ENCODE measurements at places on chromosomes 5 and 9.

- DNase-seq = no peak
Measured at GRCh38 chr5:134439210-134439654, 27.6 kb upstream of the CDKN2AIPNL start.

DNA sequence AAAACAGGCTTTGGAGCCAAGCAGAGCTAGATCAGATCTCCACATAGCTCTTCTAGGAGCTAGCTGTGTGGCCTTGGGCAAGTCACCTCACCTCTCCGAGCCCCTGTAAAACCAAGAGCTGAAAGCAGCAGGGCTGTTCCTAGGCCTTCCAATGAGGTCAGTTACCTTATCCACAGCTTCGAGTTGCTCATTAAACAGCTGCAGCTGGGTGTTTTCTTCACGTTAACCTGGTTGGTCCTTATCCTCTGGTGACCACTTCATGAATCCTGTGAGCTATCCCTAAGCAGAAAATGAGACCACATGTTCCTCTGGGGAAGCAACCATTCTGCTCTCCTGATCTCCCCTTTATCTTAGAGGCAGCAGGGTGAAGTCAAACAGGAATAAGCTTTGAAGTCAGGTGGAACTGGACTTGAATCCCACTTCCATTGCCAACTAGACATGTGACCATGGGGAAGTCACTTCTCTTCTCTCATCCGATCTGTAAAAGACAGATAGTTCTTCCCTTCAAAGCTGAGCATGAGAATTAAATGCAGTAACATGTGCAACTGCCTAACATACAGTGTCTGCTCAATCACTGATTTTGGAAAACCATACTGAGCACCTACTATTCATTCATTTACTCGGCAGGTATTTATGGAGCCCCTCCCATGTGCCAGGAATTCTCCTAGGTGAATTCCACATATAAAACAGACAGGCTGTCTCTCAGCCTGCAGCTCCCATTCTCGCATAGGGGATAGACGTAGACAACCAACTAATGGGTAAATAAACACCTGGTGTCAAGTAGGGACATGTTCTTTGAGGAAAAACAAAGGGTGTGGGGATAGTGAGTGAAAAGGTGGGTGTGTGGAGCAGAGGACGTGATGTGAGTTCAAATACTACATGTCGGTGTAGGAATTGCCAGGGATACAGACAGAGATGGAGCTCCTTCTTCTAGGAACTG lies 111.7 kb upstream of the BOD1 start:
- no peak for DNase-seq

DNA sequence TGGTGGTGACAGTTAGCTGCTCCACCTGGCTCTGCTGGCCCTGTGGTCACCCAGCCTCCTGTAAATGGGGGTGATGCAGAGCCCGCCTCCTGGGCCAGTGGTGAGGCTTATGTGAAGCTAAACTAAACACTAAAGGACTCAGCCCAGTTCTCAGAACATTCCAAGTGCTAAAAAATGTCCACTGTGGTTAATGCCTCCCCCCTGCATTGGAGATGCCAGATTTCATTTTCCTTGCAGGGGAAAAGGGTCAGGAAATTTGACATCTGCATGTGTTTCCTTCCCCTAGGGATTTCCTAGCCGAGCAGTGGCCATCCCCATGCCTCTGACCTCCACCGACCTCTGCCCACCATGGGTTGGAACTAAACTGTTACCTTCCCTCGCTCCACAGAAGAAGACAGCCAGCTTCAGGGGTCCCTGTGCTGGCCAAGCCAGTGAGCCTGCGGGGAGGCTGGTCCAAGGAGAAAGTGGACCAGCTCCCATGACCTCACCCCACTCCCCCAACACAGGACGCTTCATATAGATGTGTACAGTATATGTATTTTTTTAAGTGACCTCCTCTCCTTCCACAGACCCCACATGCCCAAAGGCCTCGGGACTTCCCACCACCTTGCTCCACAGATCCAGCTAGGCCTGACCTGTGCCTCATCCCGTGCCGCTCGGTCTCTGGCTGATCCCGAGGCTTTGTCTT lies 13.0 kb downstream of the CD74 start:
- no peak for DNase-seq

- no peak for DNase-seq
Measured at GRCh38 chr9:123073441-123073840, 40.0 kb downstream of the GPR21 start.

DNA sequence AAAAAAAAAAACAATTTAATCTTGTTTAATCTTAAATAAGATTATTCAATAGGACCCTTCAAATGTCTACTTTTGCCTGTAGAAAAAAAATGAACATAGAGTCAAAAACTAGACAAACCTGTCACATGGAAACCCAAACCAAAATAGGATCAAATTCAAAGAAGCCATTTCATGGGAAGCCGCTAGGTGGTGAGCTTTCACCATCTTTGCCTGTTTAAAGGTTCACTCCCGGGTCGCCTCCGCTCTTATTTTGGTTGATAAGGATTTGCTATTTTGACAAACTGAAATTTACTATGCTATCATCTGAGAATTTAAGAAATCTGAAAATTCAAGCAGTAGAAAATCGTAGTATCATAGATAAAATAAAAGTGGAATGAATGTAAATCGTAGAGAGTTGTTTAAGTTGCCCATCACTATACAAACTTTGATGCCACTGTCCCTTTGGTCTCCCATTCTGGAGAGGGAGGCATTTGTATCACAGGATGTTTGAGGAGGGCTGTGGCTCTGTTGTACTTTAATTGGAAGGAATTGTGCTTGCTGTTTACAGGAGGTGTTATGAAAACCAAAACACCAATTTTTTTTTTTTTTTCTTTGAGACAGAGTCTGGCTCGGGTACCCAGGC lies 43.5 kb upstream of the DNAH5 start:
- DNase-seq = peak; percentile 65

DNA sequence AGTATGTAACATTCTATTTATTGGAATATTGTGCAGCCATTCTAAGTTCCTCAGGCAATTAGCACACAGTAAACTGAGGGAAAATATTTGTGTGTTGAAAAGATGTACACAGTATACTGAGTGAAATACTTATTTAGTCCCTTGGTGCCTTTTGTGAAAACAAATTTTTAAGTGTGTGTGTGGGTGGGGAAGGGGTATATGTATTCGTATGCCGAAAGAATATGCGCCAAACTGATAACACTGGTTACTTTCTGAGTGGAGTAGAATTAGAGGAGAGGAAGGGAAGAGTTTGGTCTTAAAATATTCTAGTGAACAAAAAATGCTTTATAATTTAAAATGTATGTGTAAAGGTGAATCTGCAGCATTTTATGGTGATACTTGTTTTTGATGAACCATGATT lies 3.1 kb downstream of the DCP2 start:
- no peak for DNase-seq

DNA sequence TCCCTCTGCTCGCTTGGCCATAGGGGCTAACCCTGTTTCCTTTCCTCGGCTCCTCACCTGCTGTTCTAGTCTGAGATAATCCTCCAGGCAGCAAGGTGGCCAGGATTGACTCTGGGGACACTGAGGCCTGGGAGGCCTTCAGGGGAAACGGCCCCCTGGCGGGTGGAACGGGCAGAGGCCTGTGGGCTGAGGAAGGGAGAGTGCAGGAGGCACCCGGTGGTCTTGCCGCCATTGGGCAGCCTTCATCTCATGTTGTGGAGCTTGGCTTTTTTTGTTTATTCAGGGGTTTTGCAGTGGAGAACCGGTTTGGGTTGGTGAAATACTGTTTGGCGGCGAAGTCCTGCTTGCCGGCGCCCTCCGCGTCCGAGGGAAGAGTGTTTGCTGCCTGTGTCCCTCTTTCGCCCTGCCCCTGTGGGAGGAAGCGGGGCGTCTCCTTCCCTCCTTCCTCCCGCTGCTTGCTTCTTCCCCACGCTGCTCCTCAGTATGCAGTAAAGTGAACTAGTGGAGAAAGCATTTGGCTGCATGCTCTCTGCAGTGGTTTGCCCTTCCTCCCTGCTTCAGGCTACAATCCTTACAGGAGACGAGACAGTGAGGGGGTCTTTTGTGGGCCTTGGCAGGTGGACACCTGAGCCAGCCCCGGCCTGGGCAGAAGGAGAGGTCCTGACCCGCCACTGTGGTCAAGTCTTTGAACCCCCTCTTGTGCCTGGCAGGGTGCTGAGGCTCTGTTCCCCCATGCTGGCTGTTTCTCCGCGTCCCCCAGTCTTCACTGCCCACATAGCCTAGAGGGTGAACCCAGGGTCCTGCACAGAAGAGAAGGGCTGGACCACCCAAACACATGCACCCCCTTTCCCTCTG lies 30.8 kb upstream of the PRDM12 start:
- no peak for DNase-seq

- DNase-seq = peak; percentile 43
Measured at GRCh38 chr5:116572350-116573278, 2.0 kb downstream of the SEMA6A start.

- DNase-seq = no peak
Measured at GRCh38 chr9:112530751-112531205, 44.2 kb downstream of the KIAA1958 start.

Measured in HEK293T (cell line).